Effector memory CD4-positive, alpha-beta T cell (primary cell): ENCODE measurements at places on chromosomes 5 and 9.

- no peak for DNase-seq
Observed at GRCh38 chr9:131253891-131254491, 22.3 kb downstream of the FAM78A start.

GRCh38 chr9:112530751-112531205 lies 44.2 kb downstream of the KIAA1958 start:
- DNase-seq: no peak

DNA sequence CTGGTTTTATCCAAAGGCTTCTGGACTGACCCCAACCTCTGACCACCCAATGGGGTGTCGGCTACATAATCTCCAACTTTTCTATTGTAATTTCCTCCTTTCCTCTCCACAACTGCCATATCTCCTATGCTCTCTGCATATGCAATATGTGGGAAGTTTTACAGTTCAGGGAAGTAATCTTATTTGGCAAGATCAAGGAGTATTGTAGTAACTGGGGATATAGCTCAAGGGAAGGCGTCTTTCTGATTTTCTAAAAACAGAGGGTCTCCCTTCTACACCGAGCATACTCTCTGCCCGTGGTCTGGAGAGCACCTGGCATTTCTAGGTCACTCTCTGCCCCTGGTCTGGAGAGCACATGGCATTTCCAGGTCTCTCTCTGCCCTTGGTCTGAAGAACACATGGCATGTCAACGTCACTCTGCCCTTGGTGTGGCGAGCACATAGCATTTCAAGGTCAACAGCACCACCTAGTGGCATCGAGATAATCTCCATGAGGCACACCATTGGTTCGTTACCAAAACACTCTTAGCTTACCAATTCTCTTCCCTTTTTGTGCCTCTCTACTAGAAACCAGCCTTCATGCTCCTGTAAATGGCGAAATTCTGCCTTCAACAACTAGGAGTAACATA lies 616.4 kb upstream of the NUDT12 start:
- DNase-seq: no peak

- DNase-seq: no peak
Observed at GRCh38 chr5:84249918-84250630, 134.6 kb downstream of the EDIL3 start.

GRCh38 chr5:4384649-4385048 lies 755.5 kb upstream of the ADAMTS16 start:
- DNase-seq: no peak

DNA sequence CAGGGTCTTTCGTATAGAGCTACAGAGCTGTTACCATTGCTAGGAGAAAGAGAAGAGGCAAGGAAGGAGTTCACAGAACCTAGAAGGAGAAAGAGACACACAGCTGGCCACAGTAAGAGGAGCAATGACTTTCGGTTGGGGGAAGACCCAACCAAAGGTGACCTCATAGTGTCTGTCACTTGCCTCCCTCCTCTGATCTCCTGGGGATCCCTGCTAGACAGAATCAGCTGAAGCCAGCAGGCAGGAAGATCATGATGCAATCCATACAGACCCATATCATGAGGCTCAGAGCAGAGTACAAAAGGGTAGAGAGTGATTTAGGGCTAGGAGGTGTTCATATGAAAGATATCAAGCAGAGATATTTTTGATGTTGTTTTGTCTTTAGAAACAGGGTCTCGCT lies 26.0 kb upstream of the EPB41L4B start:
- no peak for DNase-seq

DNA sequence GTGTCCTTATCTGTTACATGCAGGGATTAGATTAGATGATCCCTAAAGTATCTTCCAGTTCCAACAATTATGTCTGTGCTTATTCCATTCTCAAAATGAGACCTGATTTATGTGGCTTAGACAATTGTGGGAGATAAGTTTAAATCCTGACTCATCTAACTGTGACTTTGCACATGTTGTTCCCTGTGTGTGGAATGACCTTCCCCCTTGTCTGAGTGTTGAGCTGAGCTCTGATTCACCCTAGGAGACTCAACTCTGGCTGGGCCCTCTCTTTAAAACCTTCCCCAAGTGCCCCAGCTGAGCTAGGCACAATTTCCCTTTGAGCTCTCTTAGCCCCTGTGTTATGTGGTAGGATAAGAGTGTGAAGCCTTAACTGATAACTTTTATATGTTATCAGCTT lies 118.9 kb upstream of the ELL2 start:
- no peak for DNase-seq

DNA sequence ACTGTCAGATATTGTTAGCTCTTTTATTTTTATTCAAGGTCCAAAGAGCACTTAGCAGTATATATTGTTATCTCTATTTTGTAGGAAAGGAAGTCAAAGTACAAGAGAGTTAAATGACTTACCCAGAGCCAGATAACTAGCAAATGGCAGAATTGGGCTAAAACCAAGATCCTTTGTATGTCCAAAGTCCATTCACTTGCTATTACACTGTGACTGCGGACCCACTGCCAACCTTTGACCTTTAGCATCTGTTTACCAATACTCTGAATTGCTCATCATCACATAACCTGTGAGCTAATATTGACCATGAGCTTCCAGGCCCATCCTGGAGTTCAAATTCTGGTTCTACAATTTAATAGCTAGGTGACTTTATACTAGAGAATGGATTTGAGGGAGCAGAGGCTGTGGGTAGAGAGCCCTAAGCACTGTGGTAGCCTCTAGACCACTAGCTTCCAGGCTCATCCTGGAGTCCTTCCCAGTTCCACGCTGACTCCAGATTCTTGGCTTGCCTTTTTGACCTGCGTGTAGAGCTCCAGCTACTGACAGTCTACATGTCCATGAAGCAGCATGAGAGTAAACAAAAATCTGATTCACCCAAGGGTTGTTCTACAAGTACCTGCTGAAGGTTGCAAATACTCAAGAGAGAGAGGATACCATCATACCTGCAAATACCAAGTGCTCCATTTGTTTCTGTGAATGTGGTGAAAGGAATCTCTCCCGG lies 424.0 kb downstream of the SH3GL2 start:
- no peak for DNase-seq

- no peak for DNase-seq
Observed at GRCh38 chr9:129270205-129270604, 92.1 kb upstream of the IER5L start.

DNA sequence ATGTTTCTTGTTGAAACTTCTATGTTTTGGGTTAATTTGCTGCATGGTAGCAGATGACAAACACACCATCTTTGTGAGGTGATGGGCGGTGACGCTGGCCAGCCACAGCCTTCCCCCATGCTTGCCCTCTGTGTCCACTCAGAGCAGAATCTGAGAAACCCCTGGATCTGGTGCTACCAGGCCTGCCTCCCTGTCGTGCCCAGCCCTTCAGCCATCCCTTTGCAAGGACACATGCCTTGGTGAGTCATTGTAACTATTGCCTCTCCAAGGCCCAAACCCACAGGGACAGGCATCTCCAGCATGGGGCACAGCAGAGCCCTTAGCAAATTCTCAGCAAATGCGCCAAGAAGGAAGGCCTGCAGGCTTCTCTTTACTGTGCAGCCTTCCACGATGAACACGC lies 48.1 kb upstream of the FCN1 start:
- DNase-seq: no peak

DNA sequence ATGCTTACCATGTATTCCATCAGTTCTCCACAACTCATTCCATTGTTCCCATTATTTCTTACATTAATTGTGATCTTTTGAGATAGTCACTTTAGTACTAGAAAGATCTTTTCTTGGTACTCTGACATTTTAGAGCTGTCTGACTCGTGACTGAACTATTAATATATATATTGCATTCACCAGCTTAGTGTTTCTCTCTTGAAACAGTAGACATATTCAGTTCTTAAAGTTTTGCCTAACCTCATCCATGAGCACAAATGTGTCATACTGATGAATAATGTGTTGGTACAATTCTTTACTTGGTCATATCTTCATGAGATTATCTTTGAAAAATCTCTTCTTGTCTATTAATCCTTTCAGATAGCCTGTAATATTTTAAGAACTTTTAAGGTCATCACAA lies 74.3 kb downstream of the NLN start:
- DNase-seq: no peak

- DNase-seq: no peak
Observed at GRCh38 chr9:2260417-2261306, 245.5 kb downstream of the SMARCA2 start.

DNA sequence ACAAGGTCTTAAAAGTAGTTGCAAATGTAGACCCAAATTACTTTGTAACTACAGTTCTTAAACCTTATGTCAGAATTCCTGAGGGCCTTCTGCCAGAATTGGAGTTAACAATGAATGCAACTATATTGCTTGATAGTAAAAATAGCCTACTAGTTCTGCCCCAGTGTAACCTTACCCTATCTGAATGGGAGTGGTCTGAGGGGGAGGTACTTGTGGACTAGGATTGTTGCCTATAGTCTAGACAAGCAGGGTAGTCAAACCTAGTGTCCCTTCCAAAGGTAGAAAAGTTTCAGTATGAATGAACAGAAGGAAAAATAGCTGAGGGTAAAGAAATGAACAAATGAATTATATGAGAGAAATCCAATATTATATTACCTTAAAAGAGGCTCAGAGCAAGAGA lies 242.2 kb downstream of the PJA2 start:
- DNase-seq: no peak

DNA sequence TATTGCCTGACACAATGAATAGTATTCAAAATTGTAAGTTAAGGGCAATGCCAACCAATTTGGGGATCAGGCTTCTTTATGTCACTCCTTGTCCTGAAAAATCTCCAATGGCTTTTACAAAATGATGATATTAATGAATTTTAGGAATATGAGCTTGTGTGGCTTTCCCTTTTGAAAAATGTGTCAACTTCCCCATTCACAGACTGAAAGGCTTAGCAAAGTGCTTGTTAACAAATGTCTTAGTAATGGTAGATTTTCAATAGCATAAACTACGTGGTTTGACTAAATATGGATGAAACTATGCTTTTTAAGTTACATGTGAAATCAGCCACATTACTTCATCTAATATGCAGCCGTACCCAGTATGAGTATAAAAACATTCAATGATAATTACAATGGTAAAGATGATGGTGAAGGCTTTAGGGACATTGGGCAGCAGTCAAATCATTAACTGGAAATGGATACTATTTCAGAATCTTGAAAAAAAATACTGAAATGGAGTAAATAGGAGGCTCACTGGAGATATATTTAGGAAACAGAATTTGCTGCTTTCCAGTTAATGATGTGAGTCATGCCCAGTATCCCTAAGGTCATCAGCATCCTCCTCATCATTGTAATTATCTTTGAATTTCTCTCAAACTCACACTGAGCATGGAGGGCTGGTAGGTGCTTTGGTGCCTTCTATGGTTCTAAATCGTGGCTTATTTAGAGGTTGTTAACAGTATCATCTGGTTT lies 113.3 kb upstream of the ZNF608 start:
- DNase-seq: no peak

DNA sequence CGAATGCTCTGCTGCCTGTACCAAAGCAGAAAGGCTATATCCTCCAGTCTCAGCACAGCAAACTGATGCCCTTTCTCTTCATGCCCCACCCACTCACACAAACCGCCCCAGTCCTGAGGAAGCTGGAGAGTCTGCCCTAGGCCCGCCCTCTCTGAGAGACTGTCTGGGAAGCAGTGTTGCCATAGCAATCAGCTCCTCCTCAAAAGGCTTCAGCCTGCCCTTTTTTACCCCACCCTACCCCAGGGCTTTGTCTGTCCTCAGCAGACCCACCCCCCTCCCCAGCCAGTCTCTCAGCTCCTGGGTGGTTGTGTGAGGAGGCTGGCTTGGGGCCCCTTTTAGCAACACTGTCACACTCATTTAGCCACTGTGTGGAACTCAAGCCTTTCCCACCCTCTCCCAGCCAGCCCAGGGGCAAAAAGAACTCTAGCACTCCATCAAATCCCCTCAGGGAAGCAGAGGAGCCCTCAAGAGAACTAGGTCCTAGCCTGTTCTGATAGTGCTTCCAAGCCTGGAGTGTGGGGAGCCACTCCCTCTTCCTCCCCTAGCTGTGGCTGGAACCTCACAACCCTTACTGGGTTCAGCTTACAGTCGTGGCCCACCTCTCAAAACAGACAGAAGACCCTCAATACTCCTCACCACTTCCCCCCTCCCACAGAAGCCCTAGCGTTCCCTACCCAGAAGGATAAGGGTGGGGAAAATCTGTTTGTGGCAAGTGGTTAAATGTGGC lies 1.4 kb downstream of the ATOSB start:
- DNase-seq: peak; percentile 72

GRCh38 chr5:28066856-28067255 lies 1028.5 kb upstream of the CDH9 start:
- DNase-seq: no peak

DNA sequence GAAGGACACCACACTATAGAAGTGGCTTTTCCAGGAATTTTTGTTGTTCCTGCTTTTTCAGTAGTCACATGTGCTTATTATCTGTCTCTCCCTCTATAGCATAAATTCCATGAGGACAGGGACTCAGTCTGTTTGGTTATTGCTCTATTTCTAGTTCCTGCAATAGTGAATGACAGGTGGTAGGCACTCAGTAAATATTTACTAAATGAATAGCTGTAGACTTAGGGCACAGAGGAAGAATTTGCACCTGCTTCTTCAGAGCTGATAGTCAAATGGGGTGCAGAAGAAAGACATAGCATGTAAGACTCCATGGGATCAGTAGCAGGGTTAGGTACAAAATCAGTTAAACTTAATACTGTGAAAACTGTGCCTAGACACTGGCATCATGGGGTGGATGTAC lies 580.2 kb downstream of the CCDC171 start:
- DNase-seq: no peak

GRCh38 chr5:132746954-132747615 lies at the start of gene CCNI2:
TSS of gene CCNI2 (plus strand) at chr5:132747426. CDS start at chr5:132747496, 70 bp downstream.
- peak; percentile 51 for DNase-seq

DNA sequence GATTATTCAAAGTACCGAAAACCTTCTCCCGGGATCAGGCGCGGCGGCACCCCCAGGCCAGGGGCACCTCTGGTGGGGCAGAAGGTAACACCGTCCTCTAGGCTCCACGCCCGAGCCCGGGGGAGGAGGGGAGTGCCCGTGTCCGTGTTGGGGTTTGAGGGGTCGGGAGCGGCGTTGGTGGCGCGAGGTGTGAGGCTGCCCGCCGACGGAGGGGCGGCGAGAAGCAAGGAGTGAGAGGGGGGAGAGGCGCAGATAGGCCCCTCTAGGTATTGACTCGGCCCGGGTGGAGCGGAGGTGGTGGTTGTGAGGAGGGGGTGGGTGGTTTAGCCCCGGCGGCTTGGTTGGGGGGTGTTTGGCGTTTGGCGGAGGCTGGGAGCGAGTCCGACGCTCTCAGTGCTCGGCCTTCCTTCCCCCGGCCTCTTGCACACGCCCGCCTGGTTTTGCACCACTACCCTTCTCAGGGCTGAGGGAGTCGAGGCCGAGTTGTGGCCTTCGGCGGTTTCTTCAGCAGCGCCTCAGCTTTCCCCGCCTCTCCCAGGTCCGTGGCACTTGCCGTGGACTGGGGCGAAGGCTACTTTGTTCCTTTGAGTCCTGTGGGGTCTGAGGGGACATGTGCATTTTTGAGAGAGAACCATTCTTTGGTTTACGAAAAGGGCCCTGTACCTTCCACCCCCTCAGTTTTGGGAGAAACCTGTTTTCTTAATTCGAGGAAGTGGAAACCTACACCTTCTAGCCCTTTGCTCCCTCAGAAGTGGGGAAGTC lies 450 bp downstream of the GPBP1 start:
- DNase-seq: peak; percentile 28

- no peak for DNase-seq
Observed at GRCh38 chr9:114235033-114235661, 79.8 kb downstream of the COL27A1 start.
